ENCODE measurements at places on chromosomes 2 and 18.

GRCh38 chr18:45722899-45723298 lies 1.1 kb upstream of the SLC14A1 start:
- peak; percentile 62 for DNase-seq

DNA sequence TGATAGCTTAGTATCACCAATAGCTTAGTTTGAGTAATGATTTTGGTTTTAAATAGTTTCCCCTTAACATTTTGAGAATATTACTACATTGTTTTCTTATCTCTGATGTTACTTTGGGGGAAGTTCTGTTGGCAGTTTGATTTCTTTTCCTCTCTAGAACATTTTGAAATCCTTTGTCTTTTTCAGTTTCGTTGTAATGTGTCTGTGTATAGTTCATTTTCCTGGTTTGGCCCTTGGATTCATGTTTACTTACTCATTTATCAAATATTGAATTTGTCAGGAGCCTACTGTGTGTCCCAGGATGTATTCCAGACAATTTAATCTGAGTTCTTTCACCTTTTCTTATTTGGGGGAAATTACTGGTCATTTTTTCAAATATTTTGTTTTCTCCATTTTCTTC lies 16.7 kb downstream of the ANKRD12 start:
- DNase-seq = no peak

DNA sequence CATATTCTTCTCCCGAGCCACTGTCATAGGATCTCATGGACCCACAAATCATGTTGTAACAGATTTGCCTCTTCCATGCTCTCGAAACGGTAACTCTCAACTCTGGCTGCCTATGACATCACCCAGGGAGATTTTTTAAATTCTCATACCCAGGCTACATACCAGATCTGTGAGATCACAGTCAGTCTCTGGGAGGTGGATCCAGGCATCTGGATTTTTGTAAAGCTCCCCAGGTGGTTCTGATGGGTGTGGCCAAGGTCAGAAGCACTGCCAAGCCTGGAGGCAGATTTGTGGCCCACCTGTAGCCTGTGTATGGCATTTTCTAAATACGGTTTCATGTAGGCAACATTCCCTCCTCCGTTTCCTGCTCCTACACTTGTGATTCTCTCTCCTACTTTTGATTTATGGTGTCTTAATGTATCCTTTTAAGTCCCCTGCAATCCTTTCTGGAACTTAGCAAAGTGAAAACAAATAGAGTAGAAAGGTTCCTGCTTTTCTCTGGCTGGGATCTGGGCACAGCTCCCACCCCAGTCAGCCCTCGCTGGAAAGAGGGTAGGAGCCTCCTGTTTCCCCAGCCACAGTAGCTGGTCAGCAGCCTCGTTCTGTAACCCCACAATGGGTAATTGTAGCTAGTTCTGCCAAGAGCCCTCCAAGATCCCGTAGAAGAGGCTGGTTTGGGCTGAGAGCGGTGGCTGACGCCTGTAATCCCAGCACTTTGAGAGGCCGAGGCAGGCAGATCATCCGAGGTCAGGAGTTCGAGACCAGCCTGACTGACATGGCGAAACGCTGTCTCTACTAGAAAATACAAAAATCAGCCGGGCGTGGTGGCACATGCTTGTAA lies 96.2 kb downstream of the KLHL29 start:
- no peak for DNase-seq

- DNase-seq = no peak
Measured at GRCh38 chr2:238166391-238167343, 7.9 kb downstream of the ERFE start.

DNA sequence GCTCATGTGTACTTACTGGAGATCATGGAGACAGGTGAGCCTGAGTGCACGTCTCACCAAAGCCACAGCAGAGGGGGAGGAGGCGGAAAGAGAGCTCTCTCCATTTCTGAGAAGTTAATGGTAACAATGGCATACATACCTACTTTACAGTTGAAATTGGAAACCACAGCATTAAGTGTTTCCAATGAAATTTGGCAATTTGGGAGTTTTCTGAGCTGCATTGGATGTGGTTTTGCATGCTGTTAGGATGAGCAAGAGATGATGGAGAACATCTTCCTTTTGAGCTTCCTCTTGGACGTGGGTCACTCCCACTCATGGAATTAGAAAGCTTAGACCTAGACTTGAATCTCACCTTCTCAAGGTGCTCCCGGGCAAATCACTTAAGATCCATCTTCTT lies 25.5 kb upstream of the IL37 start:
- DNase-seq = no peak

- no peak for DNase-seq
Measured at GRCh38 chr18:48992133-48992532, 41.4 kb upstream of the SMAD7 start.

- DNase-seq = no peak
Measured at GRCh38 chr18:9428301-9428706, 47.0 kb upstream of the RALBP1 start.

- no peak for DNase-seq
Measured at GRCh38 chr2:32792416-32792815, 154.3 kb upstream of the LTBP1 start.

DNA sequence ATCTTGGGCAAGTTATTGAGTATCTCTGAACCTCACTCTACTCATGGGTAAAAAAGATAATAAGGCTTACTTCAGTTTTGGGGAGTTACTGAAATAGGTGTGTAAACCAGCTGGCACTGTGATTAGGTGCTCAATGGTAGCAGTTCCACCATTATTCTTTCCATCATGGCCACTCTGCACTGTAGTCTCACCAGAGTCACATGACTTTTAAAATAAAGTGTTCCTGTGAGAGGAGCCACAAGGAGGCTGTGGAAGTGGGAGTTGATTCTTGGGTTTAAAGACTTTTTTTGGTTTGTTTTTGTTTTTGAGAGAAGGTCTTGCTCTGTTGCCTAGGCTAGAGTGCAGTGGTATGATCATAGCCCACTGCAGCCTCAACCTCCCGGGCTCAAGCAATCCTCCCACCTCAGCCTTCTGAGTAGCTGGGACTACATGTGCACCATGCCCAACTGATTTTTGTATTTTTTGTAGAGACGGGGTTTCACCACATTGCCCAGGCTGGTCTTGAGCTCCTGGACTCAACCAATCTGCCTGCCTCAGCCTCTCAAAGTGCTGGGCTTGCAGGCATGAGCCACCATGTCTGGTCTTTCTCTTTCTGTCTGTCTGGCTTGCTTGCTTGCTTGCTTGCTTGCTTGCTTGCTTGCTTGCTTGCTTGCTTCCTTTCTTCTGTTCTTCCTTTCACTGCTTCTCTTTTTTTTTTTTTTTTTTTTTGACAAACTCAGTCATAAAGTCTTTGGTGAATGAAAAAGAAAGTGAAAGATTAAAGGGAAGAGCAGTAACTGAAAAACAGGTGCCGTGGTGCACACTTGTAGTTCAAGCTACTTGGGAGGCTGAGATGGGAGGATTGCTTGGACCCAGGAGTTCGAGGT lies 21.2 kb upstream of the ACVR1 start:
- peak; percentile 55 for DNase-seq

DNA sequence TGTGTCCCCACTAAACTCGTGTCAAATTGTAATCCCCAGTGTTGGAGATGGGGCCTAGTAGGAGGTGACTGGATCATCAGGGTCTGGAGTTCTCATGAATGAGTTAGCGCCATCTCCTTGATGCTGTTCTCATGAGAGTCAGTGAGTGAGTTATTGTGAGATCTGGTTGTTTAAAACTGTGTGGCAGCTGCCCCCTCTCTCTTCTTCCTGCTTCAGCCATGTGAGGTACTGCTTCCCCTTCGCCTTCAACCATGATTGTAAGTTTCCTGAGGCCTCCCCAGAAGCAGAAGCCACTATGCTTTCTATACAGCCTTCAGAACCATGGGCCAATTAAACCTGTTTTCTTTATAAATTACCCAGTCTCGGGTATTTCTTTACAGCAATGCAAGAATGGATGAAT lies 50.4 kb downstream of the AP1S3 start:
- DNase-seq = no peak

DNA sequence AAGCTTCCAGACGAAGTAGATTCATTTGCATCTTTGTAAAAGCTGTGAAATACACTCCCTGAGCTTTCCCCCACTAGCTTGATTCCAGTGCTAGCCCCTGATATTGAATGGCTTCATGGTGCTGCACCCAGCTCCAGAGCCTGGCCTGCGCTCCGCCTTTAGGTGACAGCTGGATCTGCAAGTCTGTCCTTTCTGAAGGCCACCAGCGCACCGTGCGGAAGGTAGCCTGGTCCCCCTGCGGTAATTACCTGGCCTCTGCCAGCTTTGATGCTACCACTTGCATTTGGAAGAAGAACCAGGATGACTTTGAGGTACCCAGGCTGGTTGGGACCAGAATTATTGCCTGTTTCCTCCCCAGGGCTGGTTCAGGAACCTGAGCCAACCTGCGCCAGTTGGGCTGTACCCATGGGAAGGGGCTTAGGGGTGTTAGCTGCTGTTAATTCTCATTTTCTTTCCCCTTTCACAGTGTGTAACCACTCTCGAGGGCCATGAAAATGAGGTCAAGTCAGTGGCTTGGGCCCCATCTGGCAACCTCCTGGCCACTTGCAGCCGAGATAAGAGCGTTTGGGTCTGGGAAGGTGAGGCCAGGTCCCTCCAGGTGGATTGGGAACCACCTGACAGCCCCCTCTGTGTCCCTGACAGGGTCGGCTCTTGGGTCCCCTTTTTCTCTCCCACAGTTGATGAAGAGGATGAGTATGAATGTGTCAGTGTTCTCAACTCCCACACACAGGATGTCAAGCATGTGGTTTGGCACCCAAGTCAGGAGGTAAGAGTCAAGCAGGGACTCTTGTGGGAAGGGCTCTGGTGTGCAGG lies 1.3 kb downstream of the CIAO1 start:
- DNase-seq = peak; percentile 41

DNA sequence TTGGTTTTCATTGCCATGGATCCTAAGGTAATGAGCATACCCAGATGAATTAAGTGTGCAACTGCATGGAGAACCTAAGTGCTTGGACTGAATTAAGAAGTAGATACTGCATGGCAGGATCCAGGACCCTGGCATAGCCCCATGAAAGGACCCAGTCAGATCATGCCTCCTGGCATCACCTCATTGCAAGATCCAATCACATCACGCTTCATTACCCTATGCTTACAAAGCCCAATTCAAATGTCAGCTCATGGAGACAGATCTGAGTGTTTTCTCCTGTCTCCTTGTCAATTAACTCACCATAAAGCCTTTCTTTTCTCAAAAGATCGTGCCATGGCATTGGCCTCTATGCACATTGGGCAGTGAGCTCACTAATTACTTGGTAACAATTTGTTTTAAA lies 519.8 kb upstream of the ZNF804A start:
- DNase-seq = no peak

GRCh38 chr18:38497266-38497665 lies 931.7 kb upstream of the CELF4 start:
- DNase-seq = no peak

GRCh38 chr2:75799859-75800258 lies 89.1 kb upstream of the GCFC2 start:
- no peak for DNase-seq

DNA sequence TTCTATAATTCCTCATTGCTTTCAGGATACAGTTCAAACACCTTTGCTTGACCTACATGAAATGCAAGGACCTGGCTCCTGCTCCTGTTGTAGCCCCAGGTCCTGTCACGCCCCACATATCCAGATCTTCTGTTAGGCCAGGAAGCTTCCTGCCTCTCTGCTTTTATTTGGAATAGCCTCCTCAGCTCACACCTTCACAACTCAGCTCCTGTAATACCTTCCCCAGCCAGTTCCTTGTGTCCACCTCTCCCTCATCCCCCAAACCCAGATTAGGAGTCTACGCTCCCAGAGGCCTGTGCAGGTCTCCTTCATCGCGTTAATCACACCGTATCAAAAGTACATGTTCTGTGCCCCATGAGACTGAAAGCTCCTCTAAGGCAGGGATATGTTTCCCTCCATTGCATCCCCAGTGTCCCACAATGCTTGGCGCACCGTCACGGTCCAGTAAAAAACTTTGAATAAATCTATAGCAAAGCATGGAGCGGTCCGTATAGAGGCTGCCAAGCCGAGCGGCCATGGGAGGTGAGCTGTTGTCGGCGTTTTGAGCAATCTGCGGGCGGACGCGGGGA lies 371 bp downstream of the MDH1B start:
- no peak for DNase-seq

DNA sequence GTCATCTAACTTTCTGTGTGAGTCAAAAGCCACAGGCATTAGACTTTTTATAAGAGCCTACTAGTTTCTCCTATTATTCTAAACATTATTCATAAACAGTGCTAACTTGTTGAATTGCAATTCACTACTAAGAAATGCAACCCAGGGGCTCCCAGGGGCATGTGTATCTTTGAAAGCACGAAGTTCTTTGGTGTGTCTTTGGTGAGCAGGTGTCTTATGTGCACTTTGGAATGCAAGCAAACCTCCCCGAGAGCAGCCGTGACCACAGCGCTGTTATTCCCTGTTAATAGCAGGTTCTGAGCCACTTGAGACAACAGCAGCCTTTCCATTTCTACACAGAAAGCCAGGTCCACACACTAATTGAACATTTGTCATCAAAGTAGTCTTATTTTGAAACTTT lies 123.5 kb downstream of the PRKRA start:
- DNase-seq = no peak

GRCh38 chr18:75264926-75265597 lies 54.5 kb downstream of the TSHZ1 start:
- no peak for DNase-seq

DNA sequence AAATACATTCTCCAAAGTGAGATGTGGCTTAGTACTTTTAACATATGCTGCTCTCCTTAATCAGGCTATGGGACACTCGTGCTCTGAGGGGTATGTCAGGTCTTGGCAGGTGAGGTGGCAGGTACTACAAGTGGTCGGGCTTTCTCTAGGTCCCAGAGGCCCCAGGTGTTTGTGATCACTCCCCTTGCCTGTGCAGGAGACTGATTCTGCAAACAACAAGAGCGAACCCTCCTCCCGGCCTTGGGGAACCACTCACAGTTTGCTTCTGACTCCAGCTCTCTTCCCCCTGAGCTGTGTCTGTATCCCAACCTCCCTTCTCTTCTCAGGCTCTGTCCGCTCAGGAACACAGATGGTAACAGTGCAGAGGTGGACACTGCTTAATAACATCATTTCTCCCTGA lies 48.1 kb downstream of the ATOH8 start:
- DNase-seq = no peak

- DNase-seq = no peak
Measured at GRCh38 chr2:24971286-24971535, 544 bp downstream of the DNAJC27 start.

DNA sequence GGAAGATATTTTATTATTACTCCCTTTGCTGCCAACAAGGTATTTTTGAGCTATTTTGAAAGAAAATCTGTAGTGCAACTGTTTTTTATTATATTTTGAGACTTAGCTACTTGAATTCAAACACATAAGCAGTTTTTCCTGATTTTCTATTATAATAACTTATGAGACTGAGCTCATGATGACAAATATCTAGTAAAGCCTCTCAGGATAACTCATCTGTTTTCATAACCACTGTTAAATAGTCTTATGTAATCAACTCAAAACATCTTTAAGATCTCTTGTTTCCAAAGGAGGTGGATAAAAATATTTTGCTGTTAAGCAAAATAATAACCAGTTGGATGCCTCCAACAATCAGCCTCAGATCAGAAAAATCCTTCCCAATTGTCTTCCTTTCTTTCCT lies 21.9 kb upstream of the PPP1CB start:
- no peak for DNase-seq

- DNase-seq = no peak
Measured at GRCh38 chr18:48688961-48689360, 150.1 kb downstream of the CTIF start.
